ENCODE measurements at places on chromosomes 5 and 9.
A peak's percentile ranks its signal among the peaks of the same experiment; 100 is the strongest.

- peak; percentile 25 for DNase-seq
These were observed 470 bp downstream of the BAG1 start for GRCh38 chr9:33264003-33264472.

GRCh38 chr5:83644301-83644700 lies 76.4 kb downstream of the HAPLN1 start:
- no peak for DNase-seq

DNA sequence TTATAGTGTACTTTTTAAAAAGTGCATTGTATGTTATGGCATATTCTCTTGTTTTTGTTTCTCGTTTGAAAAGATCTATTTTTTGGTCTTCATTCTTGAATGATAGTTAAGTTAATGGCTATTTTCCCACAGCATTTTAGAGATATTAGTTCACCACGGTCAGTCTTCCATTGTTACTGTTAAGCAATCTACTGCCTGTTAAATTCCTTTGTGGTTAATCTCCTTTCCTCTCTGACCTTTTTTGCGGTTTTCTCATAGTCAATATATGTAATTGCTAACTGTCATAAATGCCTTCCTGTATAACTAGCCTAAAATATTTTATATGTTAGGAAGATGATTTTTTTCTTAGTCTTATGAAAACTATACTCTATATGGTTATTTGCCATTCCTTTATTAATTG lies 250.8 kb upstream of the FBXL7 start:
- DNase-seq: no peak

DNA sequence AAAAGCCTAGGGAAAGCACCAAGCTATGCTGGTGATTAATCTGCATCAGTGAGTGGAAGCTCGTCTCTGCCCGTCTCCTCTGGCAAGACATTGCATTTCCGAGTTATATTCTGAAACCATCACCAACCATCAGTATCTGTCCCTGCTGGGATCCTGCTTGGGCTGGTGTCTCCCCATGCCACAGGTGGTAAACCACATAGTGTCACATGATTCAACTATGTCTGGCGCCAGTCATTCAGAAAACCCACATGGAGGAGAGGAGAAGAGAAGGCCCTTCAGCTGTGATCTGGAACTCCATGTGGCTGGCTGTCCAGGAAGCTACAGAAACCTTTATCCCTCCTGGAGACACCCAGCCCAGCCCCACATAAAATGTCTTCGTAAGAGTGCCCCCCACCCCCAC lies 4.8 kb downstream of the IL9 start:
- no peak for DNase-seq

DNA sequence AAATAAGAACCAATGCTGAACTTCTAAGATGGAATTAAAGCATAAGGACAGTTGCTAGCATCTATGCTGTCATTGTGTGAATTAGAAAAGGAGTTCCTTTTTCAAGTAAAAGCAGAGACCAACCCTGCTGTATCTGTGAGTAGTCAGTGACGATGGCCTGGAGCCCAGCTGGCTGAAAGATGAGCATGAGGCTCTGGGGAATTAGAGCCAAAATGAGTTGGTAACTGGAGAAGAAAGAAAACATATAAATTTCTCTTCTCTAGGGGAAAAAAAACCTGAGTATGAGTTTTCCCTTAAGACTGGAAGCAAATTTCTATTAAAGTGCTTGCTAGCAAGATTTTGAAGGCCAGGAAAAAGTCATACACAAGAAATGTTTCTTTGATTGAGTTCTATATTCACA lies 1.6 kb upstream of the SPZ1 start:
- DNase-seq: no peak

DNA sequence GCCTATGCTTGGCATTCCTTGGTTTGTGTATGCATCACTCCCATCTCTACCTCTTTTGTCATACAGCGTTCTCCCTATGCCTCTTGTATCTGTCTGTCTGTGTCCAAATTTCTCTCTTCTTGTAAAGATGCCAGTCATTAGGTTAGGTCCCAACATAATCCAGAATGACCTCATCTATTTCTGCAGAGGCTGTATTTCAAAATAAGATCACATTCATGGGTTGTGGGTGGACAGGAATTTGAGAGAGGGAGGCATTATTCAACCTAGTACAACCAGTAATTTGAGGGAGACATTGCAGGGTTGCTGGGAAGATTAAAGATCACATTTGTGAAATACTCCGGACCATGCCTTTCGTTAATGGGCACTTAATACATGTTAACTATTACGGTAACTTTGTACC lies 155.0 kb downstream of the MAN2A1 start:
- no peak for DNase-seq

GRCh38 chr5:144313147-144313726 lies 142.6 kb downstream of the KCTD16 start:
- DNase-seq: no peak

Data from AML-193 (cell line).